Panc1 (cell line): ENCODE measurements at places on chromosomes 4 and X.

GRCh38 chrX:16695079-16695676, 17.3 kb downstream of the CTPS2 start:
- DNase-seq = peak; percentile 56

DNA sequence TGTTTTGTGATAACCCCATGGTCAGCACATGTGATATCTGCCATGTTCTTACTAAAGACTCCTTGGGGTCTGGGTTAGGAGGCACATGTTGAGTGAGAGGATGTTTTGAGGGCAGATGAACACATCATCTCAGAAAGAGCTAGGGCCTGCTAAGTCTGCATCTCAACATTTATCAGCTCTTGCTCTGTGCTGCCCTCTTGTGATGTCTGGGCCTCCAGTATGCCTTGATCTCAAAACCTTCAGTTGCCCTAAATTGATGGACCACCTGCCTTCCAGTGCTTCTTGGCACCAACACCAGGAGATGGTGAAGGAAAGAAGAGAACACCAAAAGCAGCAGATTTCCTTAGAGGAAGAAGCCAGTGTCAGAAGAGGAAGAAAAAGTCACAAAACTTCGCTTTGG, 22.5 kb downstream of the MID1 start:
- no peak for DNase-seq

GRCh38 chr4:2036866-2037265, 22.3 kb upstream of the NAT8L start:
- no peak for DNase-seq

DNA sequence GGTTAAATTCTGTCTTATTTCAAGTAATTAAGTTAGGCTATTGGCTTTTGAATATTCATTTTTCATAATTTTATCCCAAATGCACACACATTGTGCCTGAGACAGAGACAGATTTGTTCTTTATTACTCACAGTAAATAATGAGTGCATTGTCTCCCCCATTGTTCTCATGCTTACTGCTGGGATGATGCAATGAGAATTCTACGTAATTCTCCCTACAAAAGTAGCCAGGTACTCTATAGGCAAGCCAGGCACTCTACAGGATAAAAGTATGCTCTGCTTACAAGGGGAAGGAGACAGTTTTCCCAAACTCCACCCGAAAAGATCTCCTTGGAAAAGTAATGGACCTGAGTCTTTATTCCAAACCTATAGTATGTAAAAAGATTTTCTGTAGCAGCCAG, 1890.7 kb upstream of the PCDH10 start:
- no peak for DNase-seq

GRCh38 chr4:139848028-139848427, 182.4 kb downstream of the MGST2 start:
- no peak for DNase-seq

GRCh38 chr4:102341201-102341600, 4.1 kb downstream of the SLC39A8 start:
- DNase-seq = no peak

GRCh38 chr4:153374442-153374841, 30.0 kb downstream of the MND1 start:
- no peak for DNase-seq

DNA sequence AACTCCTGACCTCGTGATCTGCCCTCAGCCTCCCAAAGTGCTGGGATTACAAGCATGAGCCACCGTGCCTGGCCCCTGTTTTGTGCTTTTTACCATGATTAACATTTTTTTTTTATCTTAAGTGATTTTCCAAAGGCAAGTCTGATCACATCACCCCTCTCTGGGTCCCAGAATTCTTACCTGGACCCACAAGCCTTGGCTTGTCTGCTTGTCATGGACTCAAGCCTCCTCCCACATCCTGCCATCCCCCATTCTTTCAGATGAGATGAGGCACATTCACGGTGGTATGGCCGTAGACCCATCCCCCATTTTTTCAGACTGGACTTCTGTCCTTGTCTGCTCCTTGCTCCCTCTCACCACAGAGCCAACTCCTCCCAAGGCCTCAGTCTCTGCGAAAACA, 55.3 kb downstream of the APLN start:
- DNase-seq = no peak

- no peak for DNase-seq
Measured at GRCh38 chrX:48901069-48901468, 3.3 kb downstream of the PQBP1 start.

DNA sequence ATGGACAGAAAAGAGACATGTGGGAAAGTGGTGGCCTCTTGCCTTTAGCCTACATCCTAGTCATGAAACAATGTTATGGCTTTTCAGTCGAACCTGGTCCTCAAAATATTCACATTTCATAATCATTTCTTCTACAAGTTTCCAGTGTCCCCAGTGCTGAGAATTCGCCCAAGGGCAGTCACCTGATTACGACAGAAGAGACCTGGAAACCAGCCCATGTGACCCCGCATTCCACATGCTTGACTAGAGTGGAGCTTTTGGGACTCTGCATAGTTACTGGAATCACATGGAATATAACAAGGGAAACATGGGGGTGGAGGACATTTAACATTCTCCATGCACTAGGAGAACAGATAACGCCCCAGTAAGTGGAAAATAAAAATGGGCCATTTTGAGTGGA, 100.1 kb downstream of the PPARGC1A start:
- no peak for DNase-seq

DNA sequence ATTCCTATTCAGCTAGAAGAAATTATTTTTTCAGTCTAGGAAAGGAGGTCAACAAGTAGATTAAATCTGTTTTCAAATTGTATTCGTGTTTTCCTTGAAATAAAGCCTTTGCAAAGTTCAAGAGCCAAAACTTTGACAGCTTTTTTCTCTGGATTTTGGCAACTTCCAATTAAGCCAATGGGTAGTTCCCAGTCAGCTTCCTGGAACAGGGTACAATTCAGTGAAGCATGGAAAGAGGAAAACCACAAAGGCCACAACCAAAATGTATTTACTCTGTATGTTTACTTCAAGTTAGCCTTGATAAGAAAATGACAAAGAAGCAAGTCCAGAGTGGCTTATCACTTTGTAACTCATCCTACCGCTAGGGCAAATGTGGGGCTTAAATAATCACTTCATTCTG, 188.6 kb downstream of the COMMD8 start:
- no peak for DNase-seq

DNA sequence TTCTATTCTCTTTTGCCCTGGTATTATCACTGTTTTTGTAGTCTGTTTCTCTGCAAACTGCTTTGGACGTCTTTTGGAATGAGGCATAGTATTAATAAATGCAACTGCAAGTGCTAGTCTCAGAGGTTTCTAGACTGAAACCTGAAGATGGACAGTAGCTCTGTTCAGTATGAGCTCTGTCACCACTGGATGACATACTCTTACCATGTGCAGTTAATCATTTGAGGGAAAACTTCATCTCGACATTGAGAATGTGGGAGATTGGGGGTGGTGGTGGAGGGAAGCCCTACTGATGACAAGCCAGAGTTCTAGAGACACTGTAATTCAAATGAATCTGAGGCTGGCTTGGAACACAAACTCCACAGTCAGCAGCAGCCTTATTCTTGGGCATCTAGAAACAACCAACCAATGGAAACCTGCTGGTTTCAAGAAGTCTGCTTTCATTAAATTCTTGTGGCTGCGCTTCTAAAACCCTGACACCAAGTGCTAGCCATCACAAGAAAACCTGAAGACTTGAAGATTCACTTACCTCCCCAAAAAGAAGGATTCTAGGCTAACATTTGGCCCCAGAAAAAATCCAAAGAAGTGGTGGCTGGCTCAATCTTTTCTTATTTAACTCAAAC, 161.7 kb downstream of the RASL11B start:
- no peak for DNase-seq

- DNase-seq = no peak
Measured at GRCh38 chrX:115559672-115560071, 1.3 kb upstream of the PLS3 start.

DNA sequence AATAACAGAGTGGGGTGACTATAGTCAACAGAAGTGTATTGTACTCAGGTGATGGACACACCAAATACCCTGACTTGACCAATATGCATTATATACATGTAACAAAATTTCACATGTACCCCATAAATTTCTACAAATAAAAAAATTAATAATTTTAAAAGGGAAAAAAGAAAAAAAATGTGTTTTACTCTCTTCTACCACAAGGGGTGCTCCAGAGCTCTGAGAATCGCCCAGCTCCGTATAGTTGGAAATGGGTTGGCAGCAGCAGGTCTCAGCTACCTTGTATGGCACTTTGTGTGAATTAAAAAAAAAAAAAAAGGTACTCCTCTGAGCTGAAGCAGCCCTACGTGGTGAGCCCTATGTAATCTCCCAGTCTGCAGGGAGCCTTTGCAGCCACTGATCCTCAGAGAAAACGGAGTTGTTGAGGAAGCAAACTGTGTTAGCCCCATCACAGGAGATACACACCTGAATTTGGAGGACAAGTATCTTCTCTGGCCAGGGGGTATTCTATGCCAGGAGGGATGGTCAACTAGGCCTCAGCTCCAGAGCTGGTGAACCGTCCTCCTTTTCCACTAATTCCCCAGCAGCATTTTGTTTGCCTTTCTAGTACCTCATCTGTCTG, 17.2 kb upstream of the POLA1 start:
- no peak for DNase-seq

DNA sequence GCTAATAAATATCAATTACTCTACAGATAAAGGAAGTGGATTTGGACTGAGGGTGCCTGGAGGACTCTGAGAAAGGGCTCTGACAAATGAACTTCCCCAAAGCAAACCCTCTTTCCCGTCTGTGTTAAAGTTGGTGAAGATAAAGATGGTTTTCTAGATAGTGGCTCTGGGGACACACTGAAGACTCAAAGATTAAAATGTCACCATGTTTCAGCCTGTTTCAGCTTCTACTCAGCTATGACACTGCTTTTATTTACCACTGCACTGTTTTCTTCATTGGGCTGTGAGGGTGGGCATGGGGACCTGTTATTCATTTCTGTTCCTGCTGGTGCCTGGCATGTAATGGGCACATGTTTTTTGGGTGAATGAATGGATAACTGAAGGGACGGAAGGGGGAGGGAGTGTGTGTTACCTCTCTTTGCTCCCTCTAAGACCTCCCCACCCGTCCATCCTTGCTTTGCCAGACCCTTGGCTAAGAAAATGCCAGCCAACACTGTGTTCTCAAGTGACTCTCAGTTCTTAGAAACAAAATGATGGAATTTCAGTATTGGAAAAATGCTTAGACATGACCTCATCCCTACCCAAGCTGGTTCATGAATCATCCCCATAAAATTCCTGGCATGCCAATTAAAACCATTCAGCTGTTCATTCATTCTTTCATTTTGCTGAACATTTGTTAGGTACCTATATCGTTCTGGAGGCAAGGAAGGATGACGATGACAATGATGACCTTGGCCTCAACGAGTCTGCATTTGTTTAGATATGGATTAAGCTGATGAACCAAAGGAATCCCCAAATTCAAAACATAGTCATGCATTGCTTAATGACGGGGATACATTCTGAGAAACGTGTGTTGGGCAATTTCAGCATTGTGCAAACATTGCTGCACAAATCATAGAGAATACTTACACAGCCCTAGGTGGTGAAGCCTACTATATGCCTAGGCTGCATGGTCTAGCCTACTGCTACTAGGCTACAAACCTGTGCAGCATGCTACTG, 13.4 kb upstream of the STK32B start:
- DNase-seq = peak; percentile 90

GRCh38 chr4:158966091-158966490, 136.8 kb upstream of the RAPGEF2 start:
- DNase-seq = no peak

DNA sequence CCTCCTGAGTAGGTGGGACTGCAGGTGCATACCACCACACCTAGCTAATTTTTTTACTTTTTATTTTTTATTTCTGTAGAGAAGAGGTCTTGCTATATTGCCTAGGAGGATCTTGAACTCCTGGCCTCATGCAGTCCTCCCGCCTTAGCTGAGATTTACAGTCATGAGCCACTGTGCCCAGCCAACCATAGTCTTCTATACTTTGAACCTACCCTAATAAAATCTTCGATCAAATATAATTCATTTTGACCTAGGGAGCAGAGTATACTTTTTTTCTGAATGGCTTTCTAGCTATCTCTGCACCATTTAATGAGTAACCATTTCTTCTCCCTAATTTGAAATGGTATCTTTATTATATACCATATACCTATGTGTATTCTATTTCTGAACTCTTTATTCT, 6.7 kb downstream of the ETFDH start:
- no peak for DNase-seq

GRCh38 chrX:65874765-65875164, 165.1 kb downstream of the VSIG4 start:
- DNase-seq = no peak

- DNase-seq = no peak
Measured at GRCh38 chrX:11579636-11580600, 85.8 kb downstream of the ARHGAP6 start.

GRCh38 chrX:150361070-150361776, 1.9 kb upstream of the MAMLD1 start:
- DNase-seq = no peak

DNA sequence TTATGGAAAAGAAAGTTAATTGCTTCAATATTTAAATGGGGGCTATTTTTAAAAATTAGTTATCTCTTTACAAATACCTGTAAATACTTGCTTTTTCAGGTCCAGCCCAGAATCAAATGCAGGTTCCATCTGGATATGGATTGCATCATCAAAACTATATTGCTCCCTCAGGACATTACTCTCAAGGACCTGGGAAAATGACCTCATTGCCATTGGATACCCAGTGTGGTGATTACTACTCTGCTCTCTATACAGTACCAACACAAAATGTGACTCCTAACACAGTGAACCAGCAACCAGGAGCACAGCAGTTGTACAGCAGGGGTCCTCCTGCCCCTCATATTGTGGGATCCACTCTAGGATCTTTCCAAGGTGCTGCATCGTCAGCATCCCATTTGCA, 29.2 kb downstream of the SEC24B start:
- no peak for DNase-seq

DNA sequence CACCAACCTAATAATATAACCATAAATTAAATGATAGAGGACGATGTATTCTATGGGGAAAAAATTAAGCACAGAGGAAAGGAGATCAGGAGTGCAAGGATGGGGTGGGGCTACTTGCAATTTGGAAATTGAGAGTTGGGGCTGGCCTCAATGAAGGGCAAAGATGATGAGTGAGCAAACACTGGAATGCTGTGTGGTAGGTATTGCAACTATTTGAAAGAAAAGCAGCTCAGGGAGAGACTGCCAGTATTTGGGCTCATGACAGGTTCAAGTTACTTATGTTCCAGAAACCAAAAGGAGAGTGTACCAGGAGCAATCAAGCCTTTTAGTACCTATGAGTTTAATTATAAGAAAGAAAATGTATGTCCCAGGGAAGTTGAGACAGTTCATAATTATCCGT, 47.4 kb downstream of the ASIC5 start:
- no peak for DNase-seq

DNA sequence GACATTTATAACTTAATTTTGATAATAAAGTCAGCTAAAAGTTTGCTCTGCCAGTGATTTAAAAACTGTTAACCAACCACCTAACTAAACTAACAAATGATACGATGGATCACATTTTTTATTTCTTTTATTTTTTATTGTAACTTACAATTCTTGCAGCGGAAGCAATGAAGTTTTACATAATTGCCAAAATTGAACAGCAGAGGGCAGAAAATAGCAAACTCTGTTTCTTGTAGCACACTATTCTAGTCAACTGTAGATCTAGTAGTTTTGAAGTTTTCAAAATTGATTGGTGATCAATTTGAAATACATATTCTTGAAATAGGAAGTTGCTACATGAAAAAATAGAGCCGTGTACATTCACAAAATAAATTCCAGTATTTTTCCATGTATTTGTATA, 2.8 kb upstream of the GRIA2 start:
- DNase-seq = no peak
